ENCODE measurements at places on chromosomes 3 and 15. TPM values are rescaled to one million over a fixed set of nuclear protein-coding genes. Genes with fewer than 3 reads are reported as not detected.

The MNS1 gene
- total RNA-seq: 2.5 TPM

The PCSK6 gene
- 0.55 TPM for total RNA-seq

The CAPN3 gene
- total RNA-seq: 5.1 TPM

The HCLS1 gene
- not detected for total RNA-seq

The MAGI1 gene
- total RNA-seq: 20.1 TPM

The P3H2 gene
- total RNA-seq: 132 TPM

The CAV3 gene
- total RNA-seq: not detected

The CORO2B gene
- 22.6 TPM for total RNA-seq

The CYP11A1 gene
- not detected for total RNA-seq

The SYNPR gene
- total RNA-seq: not detected

The PLIN1 gene
- total RNA-seq: 0.70 TPM

The CACNA2D3 gene
- total RNA-seq: 0.46 TPM

The ACKR4 gene
- 0.64 TPM for total RNA-seq

The ROPN1 gene
- not detected for total RNA-seq

The SV2B gene
- total RNA-seq: not detected

The ABI3BP gene
- total RNA-seq: 175 TPM

The MORF4L1 gene
- total RNA-seq: 466 TPM

The SPG11 gene
- 79.1 TPM for total RNA-seq

The CCDC14 gene
- 29.2 TPM for total RNA-seq

The SI gene
- not detected for total RNA-seq

The ZNF620 gene
- 4.8 TPM for total RNA-seq

The CLDN18 gene
- not detected for total RNA-seq

The PGBD4 gene
- total RNA-seq: 2.0 TPM

The C3orf52 gene
- total RNA-seq: 1.0 TPM

The FRMD5 gene
- total RNA-seq: not detected

The CATSPER2 gene
- total RNA-seq: 3.1 TPM

The B3GALNT1 gene
- 18.5 TPM for total RNA-seq

The PLSCR5 gene
- total RNA-seq: not detected

The RTP1 gene
- total RNA-seq: not detected

The APBA2 gene
- total RNA-seq: 23.5 TPM

The DPPA2 gene
- not detected for total RNA-seq

The LYSMD4 gene
- 14.1 TPM for total RNA-seq

The GHRL gene
- total RNA-seq: 0.91 TPM

The SLC49A4 gene
- 17.1 TPM for total RNA-seq

The RMDN3 gene
- 30.2 TPM for total RNA-seq

Measured in osteocyte (in vitro differentiated cells).